ENCODE measurements at places on chromosomes 1 and 21. TPM values are rescaled to one million over a fixed set of nuclear protein-coding genes. Genes with fewer than 3 reads are reported as not detected.

DNA sequence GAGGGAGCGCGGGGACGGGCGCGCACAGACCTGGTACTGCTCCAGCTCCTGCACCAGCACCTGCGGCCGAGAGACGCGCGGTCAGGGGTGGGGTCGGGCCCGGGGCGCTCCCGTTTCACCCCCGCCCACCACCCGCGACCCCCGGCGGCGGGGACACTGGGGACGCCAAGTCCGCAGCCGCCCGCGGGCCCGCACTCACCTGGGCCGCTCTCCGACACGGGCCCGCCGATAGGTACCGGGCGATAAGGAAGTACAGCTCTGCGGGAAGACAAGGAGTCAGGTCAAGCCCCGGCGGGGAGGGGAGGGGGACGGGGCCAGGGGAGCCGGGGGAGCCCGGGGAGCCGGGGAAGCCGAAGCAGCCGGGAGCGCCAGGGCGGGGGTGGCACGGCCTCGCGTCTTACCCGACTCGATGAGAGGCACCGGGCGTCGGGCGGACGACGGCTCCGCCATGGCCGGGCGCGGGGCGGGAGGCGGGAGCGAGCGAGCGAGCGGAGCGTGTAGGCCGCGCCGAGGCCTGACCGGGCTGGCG, 326 bp downstream of the BRWD1 start:
- H3K27ac ChIP-seq, result peak overlapping the region; percentile 92
- H3K27me3 ChIP-seq, result no peaks in the 10 kb centered on the region
- H3K4me3 ChIP-seq, result peak overlapping the region; percentile 75
- peaks cover 4% of the 10 kb centered on the region for H3K36me3 ChIP-seq
- peaks cover 16% of the 10 kb centered on the region for H3K4me1 ChIP-seq
- DNase-seq, result no peak

DNA sequence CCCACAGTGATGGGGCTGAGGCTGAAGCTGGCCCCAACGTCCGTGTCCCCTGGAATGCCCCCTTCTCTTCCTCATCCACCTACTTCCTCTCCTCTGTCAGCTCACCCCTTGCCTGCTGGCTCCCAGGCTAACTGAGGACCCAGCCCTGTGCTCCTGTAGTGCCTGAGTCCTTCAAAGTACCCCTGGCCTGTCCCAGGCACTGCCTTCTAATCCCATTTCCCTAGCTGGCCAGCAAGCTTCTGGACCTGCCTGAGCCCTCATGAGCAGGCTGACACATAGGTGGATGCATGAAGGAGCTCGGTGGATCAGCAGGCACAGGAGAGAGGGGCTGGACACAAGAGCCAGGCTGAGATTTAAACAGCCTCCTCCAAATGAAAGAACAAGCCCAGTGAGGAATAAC, 650.8 kb downstream of the NPHP4 start:
- H3K4me3 ChIP-seq, result no peak overlapping the region
- no peaks in the 10 kb centered on the region for H3K4me1 ChIP-seq
- DNase-seq, result no peak
- no peaks in the 10 kb centered on the region for H3K27me3 ChIP-seq
- no peaks in the 10 kb centered on the region for H3K36me3 ChIP-seq

DNA sequence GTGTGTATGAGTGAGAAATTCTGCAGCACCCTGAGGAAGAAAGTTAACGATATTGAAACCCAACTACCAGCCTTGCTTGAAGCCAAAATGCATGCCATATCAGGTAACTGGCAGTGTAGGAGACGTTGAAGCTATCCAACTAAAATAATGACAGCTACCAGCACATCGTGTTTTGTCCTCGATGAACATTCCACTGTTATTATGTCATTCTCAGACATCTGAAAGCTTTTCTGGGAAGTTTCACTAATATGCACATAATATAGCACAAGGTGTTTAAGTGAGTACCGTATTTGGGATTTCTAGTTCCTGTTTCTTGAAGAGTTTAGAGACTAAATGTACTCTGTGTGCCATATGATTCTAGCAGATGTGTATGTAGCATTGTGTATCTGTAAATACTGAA, 173.5 kb downstream of the DISC1 start:
- no peaks in the 10 kb centered on the region for H3K4me1 ChIP-seq
- no peaks in the 10 kb centered on the region for H3K27me3 ChIP-seq
- no peak for DNase-seq
- H3K27ac ChIP-seq, result no peak overlapping the region
- no peaks in the 10 kb centered on the region for H3K36me3 ChIP-seq

- peaks cover 61% of the 10 kb centered on the region for H3K4me1 ChIP-seq
- no peaks in the 10 kb centered on the region for H3K27me3 ChIP-seq
- no peak overlapping the region for H3K4me3 ChIP-seq
- DNase-seq, result no peak
- H3K27ac ChIP-seq, result peak overlapping the region; percentile 78
These were observed 16.2 kb downstream of the CSRP1 start for GRCh38 chr1:201490708-201491131.

- no peak for DNase-seq
- no peaks in the 10 kb centered on the region for H3K27me3 ChIP-seq
- H3K36me3 ChIP-seq, result peaks cover 10% of the 10 kb centered on the region
- H3K4me3 ChIP-seq, result no peak overlapping the region
- no peak overlapping the region for H3K27ac ChIP-seq
- H3K4me1 ChIP-seq, result peaks cover 20% of the 10 kb centered on the region
These were observed 296.8 kb downstream of the TPR start for GRCh38 chr1:186078245-186078644.

DNA sequence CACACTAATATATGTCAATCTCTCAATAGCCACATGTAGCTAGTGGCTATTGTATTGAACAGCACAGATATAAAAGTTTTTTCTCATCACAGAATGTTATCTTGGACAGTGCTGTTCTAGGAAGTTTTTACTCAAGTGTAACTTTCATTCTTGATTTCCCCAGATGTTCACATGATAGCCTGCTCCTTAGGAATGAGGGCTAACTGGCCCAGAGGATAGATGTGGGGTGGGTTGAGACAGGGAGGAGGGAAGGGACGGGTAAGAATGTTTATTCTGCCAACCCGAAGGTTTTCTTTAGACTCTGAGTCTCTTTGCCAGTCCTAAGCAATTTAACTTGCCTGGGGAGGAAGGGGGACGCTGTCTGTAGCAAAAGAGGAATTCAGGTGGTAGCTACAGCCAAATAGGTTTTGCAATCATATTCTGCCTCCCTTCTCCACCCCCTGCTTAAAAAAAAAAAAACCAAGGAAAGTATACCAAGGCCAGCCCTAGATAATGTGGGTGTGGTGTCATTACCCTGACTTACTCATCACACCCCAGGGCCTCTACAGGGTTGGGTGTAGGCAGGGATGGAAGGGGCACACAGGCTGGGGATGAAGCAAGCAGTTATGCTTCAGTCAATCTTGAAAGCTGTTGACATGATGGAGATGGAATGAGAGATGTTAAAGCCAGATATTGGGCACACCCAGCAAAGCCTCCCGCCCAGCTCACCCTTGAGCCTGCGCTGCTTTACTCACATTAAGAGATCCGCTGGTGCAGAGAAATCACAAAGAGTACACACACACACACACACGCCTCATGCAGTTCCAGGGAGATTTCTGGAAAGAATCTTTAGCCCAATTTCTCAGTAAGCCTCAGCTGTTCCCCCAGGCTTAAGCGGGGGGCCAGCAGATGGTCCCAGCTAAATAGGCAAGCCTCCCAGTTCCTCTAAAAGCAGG, 59.9 kb downstream of the PLXNA2 start:
- peaks cover 18% of the 10 kb centered on the region for H3K4me1 ChIP-seq
- peak overlapping the region; percentile 42 for H3K27ac ChIP-seq
- no peak overlapping the region for H3K4me3 ChIP-seq
- no peaks in the 10 kb centered on the region for H3K36me3 ChIP-seq

DNA sequence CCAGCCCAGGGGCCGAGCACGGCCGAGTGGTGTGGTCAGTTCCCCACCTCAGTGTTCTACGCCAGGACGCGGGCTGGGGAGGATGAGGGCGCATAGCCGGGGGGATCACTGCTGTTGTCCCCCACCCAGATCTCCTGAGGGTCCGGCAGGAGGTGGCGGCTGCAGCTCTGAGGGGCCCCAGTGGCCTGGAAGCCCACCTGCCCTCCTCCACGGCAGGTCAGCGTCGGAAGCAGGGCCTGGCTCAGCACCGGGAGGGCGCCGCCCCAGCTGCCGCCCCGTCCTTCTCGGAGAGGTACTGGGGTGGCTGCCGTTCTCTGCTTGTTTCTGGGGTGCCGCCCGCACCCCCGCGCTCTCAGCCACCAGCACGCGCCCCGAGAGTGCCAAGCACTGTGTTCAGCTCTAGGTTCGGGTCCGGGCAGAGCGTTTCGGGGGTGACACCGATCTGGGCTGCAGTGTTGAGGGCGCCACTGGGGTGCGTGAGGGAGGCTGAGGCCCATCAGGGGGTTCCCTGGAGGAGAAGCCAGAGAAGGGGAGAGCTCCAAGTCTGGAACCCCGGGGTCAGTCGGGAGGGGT, 17.4 kb downstream of the SAMD11 start:
- peak overlapping the region; percentile 66 for H3K4me3 ChIP-seq
- H3K27ac ChIP-seq, result no peak overlapping the region
- H3K36me3 ChIP-seq, result peaks cover 6% of the 10 kb centered on the region
- no peak for DNase-seq
- H3K4me1 ChIP-seq, result peaks cover 22% of the 10 kb centered on the region
- H3K27me3 ChIP-seq, result peaks cover 6% of the 10 kb centered on the region

- no peaks in the 10 kb centered on the region for H3K27me3 ChIP-seq
- H3K36me3 ChIP-seq, result no peaks in the 10 kb centered on the region
- H3K4me1 ChIP-seq, result peaks cover 13% of the 10 kb centered on the region
- H3K4me3 ChIP-seq, result no peak overlapping the region
- no peak for DNase-seq
These were observed 120.6 kb upstream of the RAVER2 start for GRCh38 chr1:64624218-64624713.

DNA sequence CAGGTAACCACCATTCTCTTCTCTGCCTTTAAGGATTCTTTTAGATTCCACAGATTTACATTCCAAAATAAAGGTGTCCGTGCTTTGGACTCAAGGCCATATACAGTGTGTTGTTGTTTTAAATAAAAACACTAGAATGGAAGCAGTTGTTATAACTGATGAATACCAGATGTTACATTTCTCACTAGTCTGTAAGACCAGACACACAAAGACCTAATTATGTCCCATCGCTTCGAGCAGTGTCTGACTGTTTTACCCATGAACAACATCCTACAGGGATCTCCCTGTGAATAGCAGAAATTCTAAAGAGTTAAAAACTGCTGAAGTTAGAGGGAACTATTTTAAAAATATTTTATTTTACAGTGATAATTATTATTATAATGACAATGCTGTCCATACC, 574.7 kb upstream of the ZP4 start:
- H3K36me3 ChIP-seq, result no peaks in the 10 kb centered on the region
- no peaks in the 10 kb centered on the region for H3K27me3 ChIP-seq

DNA sequence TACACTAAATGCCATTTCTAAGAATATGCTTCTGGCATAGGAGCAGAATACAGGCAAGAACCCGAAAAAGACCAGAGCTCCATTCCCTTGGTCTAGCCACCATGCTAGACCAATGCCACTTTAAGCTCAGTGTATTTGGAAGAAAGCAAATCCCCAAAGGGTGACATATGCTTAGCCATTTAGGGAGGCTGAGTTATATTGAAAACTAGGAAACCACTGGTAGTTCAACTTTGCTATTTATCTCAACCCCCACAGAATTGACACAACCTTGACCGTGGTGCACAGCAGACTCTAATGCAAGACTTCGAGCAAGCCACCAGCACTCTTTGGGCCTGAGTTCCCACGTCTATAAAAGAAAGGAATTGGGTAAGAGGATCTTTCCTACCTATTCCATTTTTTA, 167.9 kb downstream of the ADSS2 start:
- DNase-seq, result no peak
- no peaks in the 10 kb centered on the region for H3K36me3 ChIP-seq
- no peak overlapping the region for H3K4me3 ChIP-seq
- H3K4me1 ChIP-seq, result no peaks in the 10 kb centered on the region
- H3K27me3 ChIP-seq, result no peaks in the 10 kb centered on the region

Gene HSPB7
- total RNA-seq, result 223 TPM

Gene ZNF593OS
- not detected for total RNA-seq

Gene MYCL
- total RNA-seq, result 0.42 TPM

Gene FMO4
- total RNA-seq, result 13.8 TPM

Data from thoracic aorta (tissue), 2 donors.